ENCODE measurements at places on chromosomes 1 and 21. TPM values are rescaled to one million over a fixed set of nuclear protein-coding genes. Genes with fewer than 3 reads are reported as not detected.

The CHRNB2 gene
- total RNA-seq, result 0.36 TPM

GRCh38 chr1:61079296-61079897 is 3.0 kb upstream of the NFIA start:
- DNase-seq, result no peak

DNA sequence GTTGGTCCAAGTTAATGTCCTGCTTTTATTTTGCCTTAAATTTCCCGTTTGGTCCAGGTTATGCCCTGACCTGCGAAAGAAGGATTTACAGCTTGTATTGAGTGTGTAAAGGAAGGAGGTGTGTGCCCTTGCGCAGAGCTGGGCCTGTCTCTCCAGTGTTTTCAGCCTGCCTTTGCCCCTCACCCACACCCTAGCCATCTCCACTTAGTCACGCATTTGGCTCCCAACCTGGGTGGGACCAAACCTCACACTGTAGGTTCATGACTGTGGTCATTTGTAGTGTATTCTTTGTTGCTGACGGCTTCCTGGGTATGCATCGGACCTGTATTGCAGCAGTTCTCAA is 572 bp upstream of the SRSF10 start:
- peak; percentile 55 for DNase-seq

- no peak for DNase-seq
These were observed 51.0 kb downstream of the SCP2 start for GRCh38 chr1:52978045-52978444.

The KCNJ10 gene
- not detected for total RNA-seq

DNA sequence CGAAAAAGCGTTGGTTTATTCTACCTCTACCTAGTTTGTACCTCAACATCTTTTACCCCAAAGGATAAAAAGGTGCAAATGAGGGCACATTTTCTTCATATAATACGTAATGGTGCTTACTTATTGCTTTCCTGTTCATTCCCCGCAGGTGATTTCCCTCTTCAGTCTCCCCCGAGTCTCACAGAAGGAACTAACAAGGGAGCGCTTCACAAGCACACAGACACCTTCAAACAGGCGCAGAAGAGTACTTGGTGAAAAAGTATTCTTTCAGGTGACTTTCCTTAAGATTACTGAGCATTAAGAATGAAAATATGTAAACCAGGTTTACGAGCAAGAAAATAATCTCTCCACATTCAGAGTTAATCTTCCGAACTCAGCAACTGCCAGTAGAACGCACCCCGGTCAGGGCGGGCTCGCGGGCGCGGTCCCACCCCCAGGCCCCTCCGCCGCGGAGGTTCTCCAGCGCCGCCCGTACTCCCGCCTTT is 511 bp upstream of the RABGAP1L start:
- DNase-seq, result no peak

DNA sequence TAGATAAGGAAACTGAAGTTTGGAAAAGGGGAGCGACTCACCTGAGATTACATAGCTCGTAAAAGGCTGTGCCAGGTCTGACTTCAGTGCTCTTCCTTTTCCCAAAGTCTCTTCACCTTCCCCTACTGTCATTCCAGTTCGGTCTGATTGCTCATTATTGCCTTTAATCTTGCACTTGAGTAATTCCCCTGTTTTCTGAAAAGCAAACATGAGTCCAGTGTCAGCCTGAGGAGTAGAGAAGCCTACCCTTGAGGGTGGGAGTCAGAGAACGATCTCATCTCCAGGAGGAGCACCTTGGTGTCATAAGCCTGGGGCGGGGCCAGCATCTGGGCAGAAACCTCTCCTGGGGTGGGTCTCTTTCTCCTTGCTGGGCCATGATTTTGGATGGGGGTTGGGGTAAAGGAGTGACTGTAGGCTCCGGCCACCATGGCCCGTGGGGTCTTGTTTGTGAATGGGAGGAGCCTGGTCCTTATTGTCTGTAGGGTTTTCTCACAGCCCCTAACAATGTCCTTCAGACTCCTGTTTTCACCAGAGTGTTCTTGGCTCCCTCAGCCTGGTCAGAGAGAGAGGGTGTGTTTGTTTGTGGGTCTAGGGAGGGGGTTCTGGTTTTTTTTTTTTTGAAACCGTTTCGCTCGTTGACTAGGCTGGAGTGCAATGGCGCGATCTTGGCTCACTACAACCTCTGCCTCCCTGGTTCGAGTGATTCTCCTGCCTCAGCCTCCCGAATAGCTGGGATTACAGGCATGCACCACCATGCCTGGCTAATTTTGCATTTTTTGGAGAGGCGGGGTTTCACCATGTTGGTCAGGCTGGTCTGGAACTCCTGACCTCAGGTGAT is 6.0 kb downstream of the VANGL2 start:
- no peak for DNase-seq

GRCh38 chr1:119372503-119373086 is 4.0 kb downstream of the HAO2 start:
- peak; percentile 50 for DNase-seq

GRCh38 chr1:85134583-85135391 is 66.0 kb downstream of the SYDE2 start:
- no peak for DNase-seq

The OR10T2 gene
- total RNA-seq, result not detected
